ENCODE measurements at places on chromosomes 2 and 18. TPM values are rescaled to one million over a fixed set of nuclear protein-coding genes. Genes with fewer than 3 reads are reported as not detected.

- DNase-seq, result no peak
These were observed 82.0 kb downstream of the NRP2 start for GRCh38 chr2:205764270-205764746.

DNA sequence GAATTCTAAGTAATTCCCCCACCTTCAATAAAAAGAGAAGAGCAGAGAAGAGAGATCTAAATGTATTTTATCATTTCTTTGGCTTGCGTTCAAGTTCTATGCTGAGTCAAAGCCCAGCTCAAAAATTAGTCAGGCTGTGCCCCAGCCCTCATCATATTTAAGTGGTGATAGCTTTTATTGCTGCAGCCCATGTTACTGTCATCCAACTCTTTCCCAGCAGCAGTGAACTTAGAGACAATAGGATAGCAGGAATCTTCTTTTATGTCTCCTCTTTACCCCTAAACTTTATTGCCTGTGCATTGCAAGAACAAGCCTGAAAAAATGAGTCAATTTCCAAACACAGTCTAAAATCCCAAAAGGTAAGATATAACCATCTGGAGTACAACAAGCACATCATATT is 1599.3 kb upstream of the PIK3C3 start:
- DNase-seq, result no peak

- no peak for DNase-seq
These were observed 139.0 kb downstream of the MBP start for GRCh38 chr18:76993573-76993972.

DNA sequence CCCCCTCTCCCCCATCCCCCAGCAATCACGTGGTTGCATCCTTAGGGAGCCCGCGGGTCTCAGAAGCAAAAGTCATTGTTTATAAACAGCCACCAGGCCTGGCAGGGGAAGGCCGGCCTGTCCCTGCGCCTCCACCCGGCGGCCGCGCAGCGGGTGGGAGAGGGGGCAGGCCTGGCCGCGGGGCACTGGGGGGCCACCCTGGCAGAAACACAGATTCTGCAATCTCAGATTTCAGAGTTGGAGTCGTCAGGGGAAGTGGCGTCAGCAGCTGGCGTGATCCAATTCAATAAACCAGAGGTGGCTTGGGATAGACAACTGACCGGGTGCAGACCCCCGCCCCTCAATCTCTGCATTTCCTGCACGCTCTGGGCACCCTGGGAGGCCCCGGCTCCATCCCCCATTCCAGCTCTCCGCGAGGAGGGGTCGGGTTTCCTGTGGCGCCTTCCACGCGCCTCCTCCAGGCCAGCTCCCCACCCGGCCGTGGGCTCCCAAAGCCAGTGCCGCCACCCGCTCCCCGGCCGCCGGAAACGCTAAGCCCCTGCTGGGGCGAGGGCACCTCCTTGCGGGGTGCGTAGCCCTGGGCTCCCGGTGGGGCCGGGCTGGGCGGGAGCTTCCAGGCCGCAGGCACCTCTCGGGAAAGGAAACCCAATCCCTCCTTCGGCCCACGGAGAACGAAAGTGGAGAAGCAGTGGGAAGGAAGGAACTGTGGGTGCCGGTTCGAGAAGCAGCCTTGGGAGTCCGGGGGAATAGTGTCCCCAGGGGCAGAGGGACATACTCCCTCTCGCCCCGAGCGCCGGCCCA is 1.1 kb downstream of the BIN1 start:
- no peak for DNase-seq

- DNase-seq, result no peak
These were observed 34.8 kb upstream of the CCDC102B start for GRCh38 chr18:68763083-68763482.

DNA sequence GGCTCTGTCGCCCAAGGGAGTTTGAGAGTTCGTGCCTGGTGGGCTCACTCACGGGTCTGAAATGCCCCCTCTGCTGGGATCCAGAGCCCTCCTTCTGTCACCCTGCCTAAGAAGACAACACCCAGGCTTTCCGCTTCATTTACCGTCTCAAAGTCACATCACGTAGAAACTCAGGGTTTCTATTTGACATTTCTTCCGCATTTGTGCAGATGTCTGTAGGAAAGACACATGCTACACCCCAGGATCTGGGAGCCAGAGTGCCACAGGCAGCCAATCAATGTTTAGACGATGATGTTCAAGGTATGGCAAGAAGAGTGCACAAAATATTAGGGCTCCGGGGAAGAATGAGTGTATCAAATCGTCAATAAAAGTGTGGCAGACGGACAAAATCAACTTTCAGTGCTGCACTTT is 24.4 kb upstream of the ACKR3 start:
- peak; percentile 53 for DNase-seq

- DNase-seq, result peak; percentile 77
These were observed 19.4 kb downstream of the SFTPB start for GRCh38 chr2:85648619-85649018.

- no peak for DNase-seq
These were observed 582 bp upstream of the RAB31 start for GRCh38 chr18:9707381-9708056.

GRCh38 chr2:78145997-78146722 is 624.0 kb upstream of the LRRTM4 start:
- DNase-seq, result no peak

DNA sequence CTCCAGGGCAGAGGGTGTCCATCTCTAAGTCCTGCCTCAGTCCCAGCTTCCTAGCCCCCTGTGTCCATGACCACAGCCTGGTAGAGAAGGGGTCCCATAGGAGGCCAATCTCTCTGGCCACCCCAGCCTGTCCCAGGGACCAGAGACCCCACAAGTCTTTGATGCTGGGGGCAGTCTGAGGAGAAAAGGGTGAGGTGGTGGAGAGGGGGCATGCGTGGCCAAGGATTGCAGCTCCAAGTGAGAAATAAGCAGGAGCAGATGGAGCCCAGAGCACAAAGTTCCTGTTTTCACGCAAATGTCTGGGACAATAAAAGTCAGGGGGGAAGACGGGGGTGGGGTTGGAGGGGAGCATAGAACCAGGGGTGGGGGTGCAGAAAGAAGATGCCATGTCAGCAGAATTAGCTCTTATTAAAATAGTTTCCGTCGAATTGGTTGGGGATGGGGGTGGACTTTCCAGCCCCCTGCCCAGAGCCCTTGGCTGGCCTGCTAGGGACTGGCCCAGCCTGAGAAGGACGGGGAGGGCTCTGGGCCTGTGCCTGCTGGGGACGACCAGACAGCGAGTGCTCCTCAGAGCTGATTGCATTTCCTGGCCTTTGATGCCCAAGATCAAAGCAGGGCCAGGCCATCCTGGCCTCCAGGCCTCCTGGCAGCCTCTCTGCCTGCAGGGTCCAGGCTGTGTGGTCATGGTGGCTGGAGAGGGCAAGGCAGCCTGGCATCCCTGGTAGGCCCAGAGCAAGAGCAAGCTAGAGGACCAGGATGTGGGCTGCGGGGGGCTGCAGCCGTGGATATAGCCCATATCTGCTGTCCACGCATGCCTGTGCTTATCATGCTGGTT is 337.1 kb downstream of the DYSF start:
- DNase-seq, result no peak

DNA sequence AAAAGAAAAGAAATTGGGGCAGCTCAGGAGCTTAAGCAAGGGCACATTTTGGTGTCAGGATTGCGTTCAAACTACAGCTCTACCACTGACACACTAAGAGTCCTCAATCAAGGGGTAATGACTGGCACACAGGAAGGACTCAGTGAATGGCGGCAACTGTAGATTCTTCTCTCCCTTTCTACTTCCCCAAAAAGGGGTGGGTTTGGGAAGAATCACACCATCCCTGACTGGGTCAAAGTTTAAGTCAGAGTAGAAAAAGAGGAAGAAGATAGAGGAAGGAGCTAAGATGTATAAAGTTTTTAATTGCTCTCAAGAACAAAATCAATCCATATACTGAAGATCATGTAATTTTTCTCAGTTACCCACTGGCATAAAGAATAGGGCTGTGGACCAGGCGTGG is 2.6 kb downstream of the NLRC4 start:
- DNase-seq, result no peak

DNA sequence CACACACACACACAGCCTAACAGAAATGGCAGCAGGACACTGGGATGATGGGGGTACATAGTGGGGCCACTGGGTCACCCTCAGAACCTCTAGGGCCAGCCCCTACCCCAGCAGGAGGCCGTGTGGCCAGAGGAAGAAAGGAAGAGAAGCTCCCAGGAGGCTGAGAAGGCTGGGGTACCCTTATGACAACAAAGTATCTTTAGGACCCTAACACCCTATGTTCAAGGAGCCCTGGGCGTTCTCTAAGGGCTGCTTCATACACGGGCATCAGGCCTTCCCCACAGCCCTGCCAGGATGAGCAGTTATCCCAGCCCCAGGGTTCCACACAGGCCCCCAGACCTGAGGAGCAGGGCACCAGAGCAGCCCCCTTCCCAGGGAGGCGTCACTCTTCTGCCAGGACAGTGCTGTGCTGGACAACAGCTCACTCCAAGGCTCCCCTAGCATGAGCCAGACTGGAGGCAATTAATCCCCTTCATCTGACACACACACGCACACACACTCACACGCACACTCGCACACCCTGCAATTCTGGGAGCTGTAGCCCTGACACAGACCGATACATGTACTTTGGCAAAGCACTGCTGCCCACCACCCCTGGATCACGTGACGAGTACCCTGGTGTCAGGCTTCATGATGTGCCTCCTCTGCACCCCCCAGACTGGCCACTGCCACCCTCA is 163.6 kb downstream of the TNS1 start:
- DNase-seq, result no peak

GRCh38 chr2:196101325-196101991 is 32.8 kb upstream of the DNAH7 start:
- peak; percentile 57 for DNase-seq

DNA sequence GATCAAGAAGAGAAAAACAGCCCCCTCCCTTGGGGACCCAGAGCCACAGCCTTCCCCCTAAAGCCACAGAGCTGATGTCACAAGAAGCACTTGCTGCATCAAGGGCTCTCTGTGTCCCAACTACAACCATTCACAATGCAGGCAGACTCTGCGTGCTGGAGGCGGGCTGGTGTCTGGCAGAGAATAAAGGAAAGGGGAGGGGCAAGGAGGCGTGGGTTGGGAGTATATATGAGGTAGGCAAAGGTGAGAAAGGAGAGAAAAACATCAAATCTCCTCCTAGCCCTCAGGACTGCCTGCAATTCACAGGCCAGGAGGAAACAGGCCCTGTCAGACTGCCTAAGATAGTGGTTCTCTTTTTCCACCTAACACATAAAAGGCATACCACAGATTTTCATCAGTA is 48.8 kb upstream of the IHH start:
- DNase-seq, result no peak

DNA sequence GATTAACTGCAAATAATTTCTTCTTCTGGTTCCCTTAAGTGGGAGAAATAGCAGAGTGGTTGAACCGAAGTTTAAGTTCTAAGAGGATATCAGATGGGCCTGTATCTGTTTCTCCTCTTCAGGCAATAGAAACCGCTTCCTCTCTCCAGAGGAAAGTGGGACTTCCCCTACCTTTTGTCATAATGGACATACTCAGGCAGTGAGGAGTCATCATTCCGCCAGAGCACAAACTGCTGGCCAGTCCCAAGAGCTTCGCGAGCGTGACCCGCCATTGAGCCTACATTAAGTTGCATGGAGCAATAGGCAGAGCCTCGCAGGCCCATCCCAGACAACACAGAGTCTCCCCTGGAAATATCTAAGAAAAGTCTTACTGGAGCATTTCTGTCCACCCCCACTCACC is 158.9 kb downstream of the LDLRAD4 start:
- DNase-seq, result no peak

- no peak for DNase-seq
These were observed 57.2 kb upstream of the BOD1L2 start for GRCh38 chr18:57089702-57090101.

GRCh38 chr2:241465543-241465942 is 42.8 kb downstream of the STK25 start:
- no peak for DNase-seq

DNA sequence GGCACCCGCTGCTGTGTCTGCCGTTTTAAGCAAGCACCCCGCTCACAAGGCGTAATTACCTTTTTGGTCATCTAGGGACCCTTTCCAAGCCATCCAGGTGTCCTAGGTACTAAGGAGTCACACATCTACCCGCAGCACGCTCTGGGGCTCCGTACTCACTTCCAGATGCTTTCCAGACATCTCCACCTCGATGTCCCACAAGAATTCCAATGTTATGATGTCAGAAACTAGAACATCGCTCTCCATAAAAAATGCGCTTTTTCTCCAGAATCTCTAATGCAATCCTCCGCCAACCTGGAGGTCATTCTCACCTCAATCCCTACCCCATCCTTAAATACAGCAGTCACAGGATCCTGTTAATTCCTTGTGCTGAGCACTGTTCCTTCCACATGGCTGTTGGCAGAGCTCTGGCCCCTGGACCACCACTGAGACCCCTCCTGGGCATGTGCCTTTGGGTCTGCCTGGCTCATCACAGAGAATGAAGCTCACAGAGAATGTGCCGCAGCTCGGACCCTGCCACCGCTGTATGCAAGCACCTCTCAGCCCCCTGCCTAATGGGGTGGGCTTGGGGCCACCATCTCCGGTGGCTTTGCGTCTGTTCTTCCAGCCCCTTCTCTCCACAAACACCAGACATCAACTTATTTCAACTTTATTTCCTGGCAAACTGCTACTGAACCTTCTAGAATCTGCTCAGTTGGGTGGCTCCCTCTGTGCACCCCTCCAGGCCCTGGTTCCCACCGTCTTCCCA is 4.6 kb upstream of the PXDN start:
- no peak for DNase-seq

GRCh38 chr18:55999641-56000040 is 411.6 kb upstream of the TCF4 start:
- no peak for DNase-seq

DNA sequence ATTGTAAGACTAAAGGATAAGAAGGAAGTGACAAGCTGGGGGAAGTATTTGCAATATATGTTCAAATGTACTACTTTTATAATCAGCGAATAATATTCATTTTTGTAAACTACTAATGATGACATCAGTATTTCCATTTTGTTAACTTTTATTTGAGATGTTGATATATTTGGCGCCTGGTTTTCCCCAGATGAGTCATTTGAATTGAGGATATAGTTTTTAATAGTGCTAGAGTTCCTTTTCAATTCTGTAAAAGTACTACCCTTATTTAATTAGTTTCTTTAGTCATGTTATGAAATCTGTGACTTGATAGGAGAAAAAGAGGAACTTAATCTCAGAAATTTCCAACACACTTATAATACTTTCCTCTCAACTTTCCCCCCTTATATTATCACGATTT is 495.3 kb downstream of the IRS1 start:
- DNase-seq, result no peak

The SERPINB10 gene
- not detected for total RNA-seq

The IL36RN gene
- not detected for total RNA-seq

The SRBD1 gene
- 11.1 TPM for total RNA-seq

The SFT2D3 gene
- total RNA-seq, result 3.2 TPM

The FHL2 gene
- total RNA-seq, result 0.26 TPM

The HPCAL1 gene
- total RNA-seq, result 6.6 TPM

The NYAP2 gene
- not detected for total RNA-seq

The THSD7B gene
- not detected for total RNA-seq

The CD302 gene
- not detected for total RNA-seq

The SIX3 gene
- total RNA-seq, result not detected

The POTEC gene
- total RNA-seq, result not detected

The PROM2 gene
- 0.07 TPM for total RNA-seq

The LBX2 gene
- total RNA-seq, result 15.8 TPM

The CFAP221 gene
- total RNA-seq, result 0.72 TPM

The GKN1 gene
- total RNA-seq, result not detected

The FAM237A gene
- total RNA-seq, result not detected

All from Karpas-422 (cell line).